Spinal cord (tissue), 10 donors: ENCODE measurements at places on chromosomes 2 and 18.

- H3K27ac ChIP-seq, result no peak overlapping the region
- no peak for DNase-seq
- H3K4me1 ChIP-seq, result no peaks in the 10 kb centered on the region
- H3K27me3 ChIP-seq, result no peaks in the 10 kb centered on the region
- H3K36me3 ChIP-seq, result no peaks in the 10 kb centered on the region
These were observed 36.9 kb downstream of the RIT2 start for GRCh38 chr18:43078478-43079092.

DNA sequence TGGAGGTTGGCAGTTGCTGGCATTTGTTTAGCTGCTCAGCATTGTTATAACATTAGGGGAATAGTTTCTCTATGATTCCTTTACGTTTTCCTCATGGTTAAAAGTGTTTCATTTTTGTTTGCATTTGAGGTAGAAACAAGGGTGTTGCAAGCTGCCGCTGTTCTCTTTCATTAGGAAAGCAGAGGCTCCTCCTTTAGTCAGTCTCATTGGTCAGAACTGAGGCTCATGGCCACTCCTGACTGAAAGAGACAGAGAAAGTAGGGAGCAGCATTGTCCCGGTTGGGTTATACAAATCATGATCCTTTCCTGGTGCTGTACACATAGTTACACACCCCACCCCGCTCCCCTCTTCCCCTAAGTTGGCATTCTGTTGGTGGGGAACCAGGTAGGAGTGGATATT lies 59.8 kb upstream of the PTH2R start:
- H3K27ac ChIP-seq, result no peak overlapping the region
- H3K4me3 ChIP-seq, result no peak overlapping the region
- H3K4me1 ChIP-seq, result no peaks in the 10 kb centered on the region
- H3K27me3 ChIP-seq, result no peaks in the 10 kb centered on the region
- peaks cover 13% of the 10 kb centered on the region for H3K36me3 ChIP-seq

GRCh38 chr18:60047556-60047955 lies 147.8 kb downstream of the PMAIP1 start:
- no peaks in the 10 kb centered on the region for H3K27me3 ChIP-seq
- no peaks in the 10 kb centered on the region for H3K4me1 ChIP-seq
- DNase-seq, result no peak
- H3K27ac ChIP-seq, result no peak overlapping the region

DNA sequence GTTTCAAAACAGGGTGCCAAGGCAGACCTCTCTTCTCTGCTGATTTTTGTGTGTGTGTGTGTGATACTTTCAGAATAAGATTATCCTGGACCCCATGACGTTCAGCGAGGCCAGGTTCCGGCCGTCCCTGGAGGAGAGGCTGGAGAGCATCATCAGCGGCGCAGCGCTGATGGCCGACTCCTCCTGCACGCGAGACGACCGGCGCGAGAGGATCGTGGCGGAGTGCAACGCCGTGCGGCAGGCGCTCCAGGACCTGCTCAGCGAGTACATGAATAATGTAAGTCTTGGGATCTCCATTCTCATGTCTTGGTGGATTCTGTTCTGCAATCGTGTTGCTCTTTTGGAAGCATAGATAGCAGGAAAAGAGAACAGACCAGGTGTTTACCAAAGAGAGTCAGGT lies 395.0 kb downstream of the LRRTM1 start:
- H3K4me3 ChIP-seq, result no peak overlapping the region
- H3K4me1 ChIP-seq, result no peaks in the 10 kb centered on the region
- H3K36me3 ChIP-seq, result peaks cover 4% of the 10 kb centered on the region
- no peak overlapping the region for H3K27ac ChIP-seq
- no peaks in the 10 kb centered on the region for H3K27me3 ChIP-seq

DNA sequence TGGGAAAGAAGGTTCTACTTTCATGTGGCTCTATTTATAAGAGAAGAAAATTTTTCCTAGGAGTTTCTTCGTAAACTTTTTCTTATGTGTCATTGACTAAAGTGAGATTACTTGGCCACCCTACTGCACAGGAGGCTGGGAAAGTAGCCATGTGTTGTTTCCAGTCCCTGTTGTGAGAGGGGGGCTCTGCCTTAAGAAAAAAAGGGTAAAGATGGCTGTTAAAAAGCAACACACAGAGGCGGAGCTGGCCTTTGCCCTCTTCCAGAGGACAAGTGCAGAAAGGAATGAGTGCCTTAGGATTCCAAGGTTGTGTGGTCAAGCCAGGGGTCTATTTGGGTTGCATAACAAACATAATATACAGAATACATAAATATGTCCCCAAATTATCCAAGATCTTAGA lies 230.0 kb upstream of the CXCR4 start:
- H3K27ac ChIP-seq, result no peak overlapping the region
- H3K4me3 ChIP-seq, result no peak overlapping the region
- no peaks in the 10 kb centered on the region for H3K27me3 ChIP-seq
- H3K36me3 ChIP-seq, result no peaks in the 10 kb centered on the region
- DNase-seq, result no peak
- no peaks in the 10 kb centered on the region for H3K4me1 ChIP-seq

- no peaks in the 10 kb centered on the region for H3K27me3 ChIP-seq
- peak; percentile 67 for DNase-seq
- H3K36me3 ChIP-seq, result no peaks in the 10 kb centered on the region
- H3K4me1 ChIP-seq, result peaks cover 3% of the 10 kb centered on the region
- peak overlapping the region; percentile 16 for H3K27ac ChIP-seq
These were observed 64.2 kb downstream of the SCG2 start for GRCh38 chr2:223537651-223538601.

- H3K4me3 ChIP-seq, result no peak overlapping the region
- no peak for DNase-seq
- peaks cover 27% of the 10 kb centered on the region for H3K4me1 ChIP-seq
- no peak overlapping the region for H3K27ac ChIP-seq
- no peaks in the 10 kb centered on the region for H3K27me3 ChIP-seq
- no peaks in the 10 kb centered on the region for H3K36me3 ChIP-seq
These were observed 243.9 kb downstream of the PRKCE start for GRCh38 chr2:45895241-45895861.

GRCh38 chr2:234162861-234163260 lies 112.4 kb downstream of the SPP2 start:
- DNase-seq, result no peak
- H3K27ac ChIP-seq, result no peak overlapping the region
- H3K4me3 ChIP-seq, result no peak overlapping the region
- no peaks in the 10 kb centered on the region for H3K36me3 ChIP-seq

DNA sequence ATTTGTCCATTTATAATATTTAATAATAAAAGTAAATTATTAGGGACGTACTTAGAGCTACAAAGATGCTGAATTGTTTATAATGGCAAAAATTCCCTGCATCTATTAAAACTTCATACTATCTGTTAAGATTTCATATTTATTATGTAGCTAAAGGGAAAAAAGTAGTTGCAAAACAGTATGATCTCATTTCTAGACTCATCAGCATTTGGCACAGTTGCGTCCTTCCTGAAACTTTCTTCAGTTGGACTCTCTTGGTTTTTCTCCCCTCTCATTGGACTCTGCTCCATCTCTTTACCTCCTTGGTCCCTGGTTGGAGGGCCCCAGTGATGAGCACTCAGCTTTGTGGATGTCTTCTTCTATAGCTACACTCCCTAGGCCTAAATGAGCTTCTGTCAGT lies 99.6 kb downstream of the TMEM247 start:
- H3K27ac ChIP-seq, result no peak overlapping the region
- H3K27me3 ChIP-seq, result no peaks in the 10 kb centered on the region
- H3K36me3 ChIP-seq, result peaks cover 10% of the 10 kb centered on the region
- H3K4me3 ChIP-seq, result no peak overlapping the region
- no peak for DNase-seq
